Osteoblast (primary cell): ENCODE measurements at places on chromosomes 12 and 14. TPM values are rescaled to one million over a fixed set of nuclear protein-coding genes. Genes with fewer than 3 reads are reported as not detected.

PTPRQ gene
- 5.3 and 5.4 TPM in 2 replicates for total RNA-seq

IAPP gene
- total RNA-seq: not detected in 2 replicates

SDSL gene
- 6.5 TPM in 2 replicates for total RNA-seq

SIX6 gene
- under 0.01 TPM in 1 of 2 replicates, not detected in the other for total RNA-seq

PITPNM2 gene
- total RNA-seq: 3.3 and 6.5 TPM in 2 replicates

GLS2 gene
- total RNA-seq: 0.36 TPM in 1 of 2 replicates, not detected in the other

VRTN gene
- total RNA-seq: not detected in 2 replicates

HIGD1C gene
- total RNA-seq: not detected in 2 replicates

EIF2S3B gene
- 2.5 and 2.9 TPM in 2 replicates for total RNA-seq

DNAJC22 gene
- total RNA-seq: 0.29 and 1.1 TPM in 2 replicates

LMO3 gene
- 3.2 and 3.3 TPM in 2 replicates for total RNA-seq

OR11H6 gene
- total RNA-seq: not detected in 2 replicates
